ENCODE measurements at places on chromosomes 12 and 14.

GRCh38 chr14:75577090-75577489 is 1.3 kb upstream of the FLVCR2 start:
- DNase-seq: no peak

DNA sequence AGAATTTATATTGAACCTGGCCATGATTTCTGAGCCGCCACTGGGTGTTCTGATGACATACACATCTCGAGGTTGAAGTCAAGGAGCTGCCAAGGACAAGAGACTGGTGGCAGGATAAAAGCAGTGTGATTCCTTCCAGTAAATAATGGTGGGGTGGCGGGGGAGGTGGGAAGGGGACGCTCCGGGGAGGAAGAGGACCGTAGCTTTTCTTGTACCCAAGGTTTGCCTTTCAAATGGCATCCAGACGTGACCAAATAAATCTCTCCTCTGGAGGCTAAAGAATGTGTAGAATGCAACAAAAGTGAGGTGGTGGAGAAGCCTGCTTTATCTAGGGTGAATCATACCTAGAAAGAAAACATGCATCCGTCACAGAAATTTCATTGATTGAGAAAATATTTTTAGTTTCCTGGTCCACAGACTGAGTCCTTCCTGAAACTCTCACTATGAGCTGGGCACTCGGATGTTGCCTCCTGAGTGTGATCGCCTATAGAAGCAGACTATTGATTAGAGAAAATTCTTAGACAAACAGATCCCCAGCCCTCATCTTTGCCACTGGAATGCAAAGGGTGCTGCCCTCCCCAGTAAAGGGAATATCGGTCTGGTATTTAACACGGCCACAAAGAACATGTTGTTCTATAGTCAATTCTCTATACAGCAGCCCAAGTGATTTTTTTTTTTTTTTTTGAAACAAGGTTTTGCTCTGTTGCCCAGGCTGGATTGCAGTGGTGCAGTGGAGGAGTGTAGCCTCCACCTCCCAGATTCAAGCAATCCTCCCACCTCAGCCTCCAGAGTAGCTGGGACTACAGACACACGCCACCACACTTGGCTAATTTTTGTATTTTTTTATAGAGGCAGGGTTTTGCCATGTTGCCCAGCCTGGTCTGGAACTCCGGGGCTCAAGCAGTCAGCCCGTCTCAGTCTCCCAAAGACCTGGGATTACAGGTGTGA is 112.1 kb downstream of the DPF3 start:
- DNase-seq: no peak

- no peak for DNase-seq
These were observed 17.4 kb downstream of the CMKLR1 start for GRCh38 chr12:108321688-108322087.

GRCh38 chr12:18899678-18900317 is 161.9 kb downstream of the CAPZA3 start:
- DNase-seq: no peak

- DNase-seq: no peak
These were observed 19.2 kb downstream of the SLC2A14 start for GRCh38 chr12:7853557-7853956.

- DNase-seq: no peak
These were observed 706 bp downstream of the CRACR2A start for GRCh38 chr12:3752096-3752709.

DNA sequence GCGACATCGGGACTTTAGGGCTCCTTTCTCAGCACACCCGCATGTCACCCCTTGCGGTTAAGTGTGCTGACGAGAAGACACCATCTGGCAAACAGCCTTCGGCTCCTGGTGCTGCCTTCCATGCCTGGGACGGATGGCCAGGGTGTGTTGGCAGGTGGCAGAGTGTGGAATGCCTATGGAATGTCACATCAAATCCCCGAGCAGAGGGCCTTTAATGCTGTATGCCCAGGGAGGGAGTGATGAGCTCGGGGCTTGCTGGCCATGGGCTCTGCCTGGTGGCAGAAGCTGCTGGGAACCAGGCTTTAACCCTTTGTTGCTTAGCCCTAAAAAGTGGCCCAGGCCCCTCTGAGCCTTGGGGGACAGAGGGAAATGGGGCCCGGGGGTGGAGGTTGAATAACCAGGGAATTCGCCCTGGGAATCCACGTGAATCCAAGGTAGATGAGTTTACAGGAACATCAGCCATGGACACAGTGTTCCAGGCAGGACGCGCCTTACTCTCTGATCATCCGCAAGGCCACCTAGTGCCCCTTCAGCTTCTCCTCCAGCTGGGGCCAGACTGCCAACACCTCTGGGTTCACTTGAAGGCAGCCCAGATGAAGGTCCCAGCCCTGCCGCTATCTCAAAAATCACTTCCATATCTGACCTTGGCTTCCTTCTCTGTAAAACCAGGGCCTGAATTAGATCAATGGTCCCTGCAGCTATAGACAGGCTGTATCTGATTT is 17.4 kb downstream of the FAM181A start:
- no peak for DNase-seq

GRCh38 chr14:92751819-92752218 is 3.4 kb upstream of the LGMN start:
- no peak for DNase-seq

- DNase-seq: peak; percentile 59
These were observed 123.4 kb downstream of the SLC25A47 start for GRCh38 chr14:100446572-100446971.

DNA sequence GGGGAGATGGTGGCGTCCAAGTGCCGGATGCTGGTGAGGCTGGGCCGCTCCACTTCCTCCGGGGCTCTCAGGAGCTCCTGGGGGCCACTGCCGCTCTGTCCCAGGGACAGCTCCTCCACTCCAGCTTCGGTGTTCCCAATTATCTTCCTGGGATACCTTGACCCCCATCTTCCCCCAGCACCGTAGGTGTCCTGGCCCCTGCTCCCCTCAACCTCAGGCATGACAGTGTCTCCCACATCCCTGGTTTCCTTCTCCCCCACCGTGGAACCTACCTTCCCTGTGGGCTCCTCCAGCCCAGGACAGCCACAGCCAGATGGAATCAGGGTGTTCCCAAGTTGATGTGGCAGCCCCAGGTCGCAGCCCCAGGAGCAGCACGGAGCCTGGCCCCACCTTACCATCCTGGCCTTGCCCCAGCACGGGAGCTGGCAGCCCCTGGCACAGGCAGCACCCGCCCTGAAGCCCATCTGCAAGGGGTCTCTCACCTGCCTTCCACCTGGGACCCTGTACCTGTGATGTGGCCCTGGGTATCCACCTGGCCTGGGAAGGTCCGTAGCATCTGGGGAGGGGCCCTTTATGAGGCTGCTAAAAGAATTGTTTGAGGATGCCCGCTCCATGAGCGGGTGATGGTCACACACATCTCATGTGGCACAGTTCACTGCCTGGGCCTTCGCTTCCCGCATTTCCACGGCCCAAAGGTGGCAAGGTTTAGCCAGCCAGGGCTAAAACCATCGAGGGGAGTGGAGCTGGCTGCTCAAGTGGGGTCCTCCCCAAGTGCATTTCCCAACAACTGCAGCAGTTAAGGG is 4.1 kb downstream of the TMEM121 start:
- DNase-seq: no peak

GRCh38 chr14:105173901-105174894 is 5.6 kb upstream of the JAG2 start:
- no peak for DNase-seq

DNA sequence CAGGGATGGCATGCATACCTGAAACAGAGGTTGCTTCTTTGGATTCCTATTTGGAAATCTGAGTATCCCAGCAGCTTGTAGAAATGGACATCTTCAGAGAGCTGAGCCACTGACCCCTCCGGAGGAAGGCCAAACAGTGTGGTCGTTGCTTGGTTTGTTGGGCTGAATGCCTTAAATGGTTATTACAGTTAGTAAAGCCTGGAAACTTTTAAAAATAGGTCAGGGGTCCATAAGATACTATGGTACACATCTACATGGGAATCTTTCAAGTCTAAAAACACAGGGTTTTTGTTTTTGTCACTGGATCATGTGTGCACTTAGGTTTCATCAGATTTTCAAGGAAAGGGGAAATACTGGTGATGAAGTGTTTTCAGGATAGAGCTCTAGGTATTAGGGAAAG is 7.7 kb downstream of the DYRK2 start:
- no peak for DNase-seq

DNA sequence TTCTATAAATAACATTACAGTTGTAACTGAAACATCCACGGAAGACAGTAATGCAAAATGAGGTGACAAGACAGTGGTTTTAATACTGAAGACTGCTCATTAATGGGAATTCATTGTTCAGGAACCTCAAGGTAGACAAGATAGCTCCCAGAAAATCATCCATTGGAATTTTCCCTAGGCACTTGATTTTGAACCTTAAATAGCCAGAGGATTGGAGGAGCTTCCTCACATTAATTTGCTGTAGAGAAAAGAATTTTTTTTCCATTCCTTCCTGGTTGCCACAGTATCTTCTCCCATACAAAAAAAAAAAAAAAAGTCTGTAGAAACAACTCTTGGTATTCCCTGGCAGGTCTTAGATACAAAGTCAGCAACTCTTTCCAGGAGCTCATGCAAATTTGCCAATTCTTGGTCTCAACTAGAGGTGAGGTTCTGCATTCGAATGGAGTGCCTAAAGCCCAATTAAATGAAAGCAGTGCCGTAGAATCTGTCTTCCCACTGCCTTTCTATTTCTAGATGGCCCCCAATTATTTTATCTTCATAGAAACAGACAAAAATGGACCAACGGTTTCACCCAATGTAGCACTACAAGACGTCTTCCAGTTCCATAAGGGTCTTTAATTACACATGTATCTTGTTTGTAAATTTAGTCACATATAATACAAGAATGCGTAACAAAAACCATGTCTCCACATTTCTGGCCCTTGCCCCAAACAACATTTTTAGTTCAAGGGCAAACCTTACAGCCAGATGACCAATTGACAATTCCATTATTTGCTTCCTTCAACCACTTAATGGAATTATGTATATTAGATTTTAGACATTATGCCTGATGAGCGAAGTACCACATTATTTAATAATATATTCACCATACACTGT is 13.5 kb downstream of the SLC38A2 start:
- DNase-seq: no peak

DNA sequence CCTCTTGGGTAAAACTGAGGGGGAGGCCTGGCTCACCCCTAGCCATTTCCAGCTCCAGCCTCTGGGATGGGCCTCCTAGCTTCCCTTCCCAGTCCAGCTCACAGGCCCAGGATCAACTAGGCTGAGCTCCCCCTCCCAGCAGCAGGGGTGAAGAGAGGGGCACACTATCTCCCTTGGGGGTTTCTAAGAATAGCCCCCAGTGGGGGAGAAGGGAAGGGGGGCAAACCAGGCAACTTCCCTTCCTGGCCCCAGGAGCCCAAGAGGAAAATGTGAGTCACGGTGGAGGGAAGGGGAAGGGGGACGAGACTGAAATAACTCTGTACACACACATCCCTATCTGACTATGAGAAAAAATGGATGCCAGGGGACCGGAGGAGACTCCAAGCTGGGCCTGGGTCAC is 9.0 kb downstream of the ADCY6 start:
- no peak for DNase-seq

DNA sequence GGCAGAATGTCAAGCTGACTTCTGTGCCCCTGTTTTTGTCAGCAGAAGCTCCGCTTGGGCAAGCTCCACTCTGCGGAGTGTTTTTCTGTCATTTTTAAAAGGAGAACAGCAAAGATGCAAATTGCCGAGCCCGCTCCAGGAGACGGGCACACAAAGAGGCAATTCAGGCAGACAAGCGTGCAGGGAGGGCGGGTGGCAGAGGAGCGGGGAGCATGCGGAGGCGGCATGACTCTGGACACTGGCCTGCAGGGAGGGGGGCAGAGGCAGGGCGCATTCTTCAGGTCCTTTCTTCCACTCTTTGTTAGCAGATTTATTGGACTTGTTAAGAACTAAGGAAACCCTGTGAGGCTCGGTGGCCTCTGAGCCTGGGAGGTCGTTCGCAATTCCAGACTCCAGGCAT is 187.3 kb upstream of the RMST start:
- DNase-seq: peak; percentile 57

DNA sequence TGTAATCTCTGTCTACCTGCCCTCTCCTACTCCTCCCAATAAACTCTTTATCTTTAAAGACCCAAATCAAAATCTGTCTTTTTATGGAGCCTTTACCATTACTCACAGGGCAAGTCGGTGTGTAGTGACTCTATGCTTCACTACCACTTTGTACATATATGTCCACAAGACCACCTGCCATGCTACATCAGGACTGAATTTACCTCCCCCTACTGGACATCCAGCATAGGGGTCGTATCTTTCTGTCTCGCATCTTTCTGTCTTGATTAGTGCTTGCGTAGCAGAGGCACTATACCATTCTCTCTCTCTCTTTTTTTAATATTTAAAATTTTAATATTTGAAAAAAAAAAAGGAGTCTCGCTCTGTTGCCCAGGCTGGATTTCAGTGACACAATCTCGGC is 587.5 kb downstream of the SOX5 start:
- DNase-seq: no peak

DNA sequence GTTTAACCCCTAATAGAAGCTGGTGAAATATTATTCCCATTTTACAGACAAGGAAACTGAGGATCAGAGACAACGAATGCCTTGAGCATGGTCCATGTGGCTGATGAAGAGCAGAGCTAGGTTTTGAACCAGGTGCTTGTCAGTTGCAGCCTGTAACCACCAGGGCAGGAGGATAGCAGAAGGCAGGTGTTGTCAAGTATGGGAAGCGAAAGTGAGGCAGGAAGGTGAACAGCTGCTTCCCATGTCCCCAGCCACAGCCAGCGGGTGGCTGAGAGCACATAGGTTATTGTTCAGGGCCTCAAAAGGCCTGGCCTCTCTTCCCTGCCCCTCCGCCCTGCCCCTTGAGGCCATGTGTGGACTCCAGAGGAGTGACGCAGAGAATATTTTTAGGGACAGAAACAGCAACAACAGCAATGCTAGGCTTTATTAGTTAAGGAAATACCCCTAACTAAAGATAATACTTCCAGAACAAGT is 39.6 kb downstream of the IQSEC3 start:
- peak; percentile 52 for DNase-seq

DNA sequence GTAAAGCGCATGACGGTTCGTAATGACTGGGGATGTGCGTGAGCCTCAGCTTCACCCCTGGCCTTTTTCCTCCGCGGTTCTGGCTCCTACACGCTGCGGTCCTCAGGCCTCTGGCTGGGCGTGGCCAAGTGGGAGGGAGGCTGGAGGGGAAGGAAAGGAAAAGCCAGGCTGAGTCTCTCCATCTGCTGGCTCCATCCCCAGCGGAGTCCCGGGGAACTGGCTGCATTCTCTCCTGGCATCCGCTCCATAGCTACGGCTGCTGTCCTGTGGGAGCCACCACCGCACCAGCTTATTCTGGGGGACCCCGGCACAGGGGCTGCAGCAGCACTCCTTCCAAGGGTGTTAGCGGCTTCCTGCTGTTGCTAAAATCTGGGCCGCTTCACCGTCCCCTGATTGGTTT is 68.2 kb upstream of the SLC24A4 start:
- DNase-seq: peak; percentile 49

GRCh38 chr12:56840922-56841321 is 77.8 kb downstream of the HSD17B6 start:
- peak; percentile 6 for DNase-seq

Measured in ELF-1 (cell line).